Activated CD8-positive, alpha-beta T cell treated with anti-CD3 and anti-CD28 coated beads, Interleukin-2, amount 10 ng/mL, durations not matched to agents 7 days and 5 days (primary cell): ENCODE measurements at places on chromosomes 7 and 10. TPM values are rescaled to one million over a fixed set of nuclear protein-coding genes. Genes with fewer than 3 reads are reported as not detected.
A peak's percentile ranks its signal among the peaks of the same experiment; 100 is the strongest.

BMPR1A gene
- total RNA-seq, result 8.0 TPM

DNA sequence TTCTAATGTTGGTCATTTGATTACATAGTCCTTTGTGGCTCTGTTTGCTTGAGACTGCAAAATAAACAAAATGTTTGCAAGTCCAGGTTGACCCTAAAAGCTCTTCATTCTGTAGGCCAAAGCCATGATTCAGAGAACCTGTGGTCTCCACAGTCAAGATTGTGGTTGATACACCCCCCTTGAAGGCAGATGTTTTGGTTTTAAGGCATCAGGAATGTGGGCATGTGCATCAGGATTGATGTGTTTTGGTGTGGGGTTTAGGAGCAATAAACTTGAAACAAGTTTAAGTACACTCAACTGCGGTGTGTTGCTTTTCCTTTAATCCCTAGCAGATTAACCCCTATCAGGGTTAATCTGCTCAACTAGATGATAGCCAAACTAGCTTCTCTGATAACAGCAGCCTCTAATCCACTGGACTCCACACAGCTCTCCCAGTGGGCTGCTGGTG lies 379.1 kb upstream of the GALNT17 start:
- H3K4me1 ChIP-seq, result no peaks in the 10 kb centered on the region
- DNase-seq, result no peak
- no peaks in the 10 kb centered on the region for H3K27me3 ChIP-seq
- no peak overlapping the region for H3K27ac ChIP-seq
- no peak overlapping the region for H3K4me3 ChIP-seq

DNA sequence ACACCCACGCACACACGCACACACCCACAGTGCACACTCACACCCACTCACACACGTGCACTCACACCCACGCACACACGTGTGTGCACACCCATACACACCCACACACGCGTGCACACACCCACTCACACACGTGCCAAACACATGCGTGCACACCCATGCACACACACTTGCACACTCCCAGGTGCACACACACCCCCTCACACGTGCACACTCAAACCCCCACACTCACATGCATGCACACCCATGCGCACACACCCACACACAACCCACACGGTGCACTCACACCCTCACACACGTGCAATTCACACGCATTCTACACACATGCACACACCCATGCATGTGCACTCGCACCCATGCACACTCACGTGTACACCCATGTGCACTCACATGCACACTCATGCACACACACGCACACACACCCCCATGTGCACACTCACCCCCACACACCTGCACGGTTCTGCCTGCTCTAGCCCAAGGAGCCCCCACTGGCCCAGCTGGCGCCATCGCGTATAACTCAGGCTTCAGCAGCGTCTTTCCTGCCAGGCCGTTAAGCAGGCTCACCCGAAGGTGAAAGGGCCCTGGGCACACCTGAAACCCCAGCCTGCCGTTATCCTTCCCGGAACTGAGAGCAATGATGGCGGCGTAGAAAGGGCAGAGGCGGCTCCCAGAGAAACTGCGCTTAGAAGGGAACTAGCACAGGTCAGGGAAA lies 63.9 kb upstream of the PDGFA start:
- peaks cover 37% of the 10 kb centered on the region for H3K4me1 ChIP-seq
- H3K4me3 ChIP-seq, result peak overlapping the region; percentile 79
- H3K36me3 ChIP-seq, result peaks cover 64% of the 10 kb centered on the region
- no peaks in the 10 kb centered on the region for H3K27me3 ChIP-seq

GRCh38 chr7:100085515-100085914 lies 3.3 kb upstream of the COPS6 start:
- no peak overlapping the region for H3K27ac ChIP-seq
- DNase-seq, result no peak
- H3K4me3 ChIP-seq, result no peak overlapping the region
- H3K36me3 ChIP-seq, result peaks cover 3% of the 10 kb centered on the region

DNA sequence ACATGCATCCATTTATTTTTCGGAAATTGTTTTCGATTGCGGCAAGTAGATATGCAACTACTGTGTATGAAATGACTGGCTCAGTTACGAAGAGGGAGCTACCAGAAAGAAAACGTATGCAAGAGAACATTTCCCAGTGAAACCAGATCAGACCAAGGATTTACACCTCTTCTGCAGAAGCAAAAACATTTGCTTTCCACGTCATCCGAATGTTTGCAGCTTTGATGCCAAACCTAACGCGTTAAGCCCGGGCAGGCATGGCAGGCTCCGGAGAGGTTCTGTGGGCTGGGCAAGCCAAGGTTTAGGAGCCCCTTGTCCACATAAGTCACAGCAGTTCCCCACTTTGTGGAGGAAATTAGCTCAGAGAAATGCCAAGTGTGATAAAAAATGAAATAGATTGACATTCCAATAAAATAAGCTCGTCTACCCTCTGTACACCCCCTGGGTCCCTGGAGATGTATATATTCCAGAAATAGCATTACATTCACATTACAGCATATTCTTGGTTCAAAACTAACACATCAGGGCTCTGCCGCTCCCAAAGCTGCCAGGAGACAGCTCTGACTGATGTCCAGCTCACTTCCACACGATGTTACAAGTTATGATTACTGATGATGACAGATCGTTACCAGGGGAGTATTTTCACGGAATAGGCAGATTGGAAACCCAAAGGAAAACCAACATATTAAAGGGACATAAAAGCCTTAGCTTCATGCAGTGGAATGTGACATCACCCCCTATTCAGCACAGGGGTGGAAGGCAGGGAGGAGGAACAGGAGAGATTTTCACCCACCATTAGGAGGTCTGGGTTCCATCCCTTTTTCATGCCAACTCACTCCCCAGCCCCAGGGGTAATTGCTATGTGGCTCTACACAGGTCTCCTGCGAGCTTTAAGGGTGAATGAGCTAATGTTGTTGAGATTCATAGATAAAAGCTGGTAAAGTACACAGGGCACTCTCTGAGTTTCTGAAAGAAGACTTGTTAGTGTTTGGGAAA lies 81.5 kb downstream of the LYZL1 start:
- DNase-seq, result no peak
- H3K27ac ChIP-seq, result no peak overlapping the region
- no peaks in the 10 kb centered on the region for H3K36me3 ChIP-seq
- H3K4me3 ChIP-seq, result no peak overlapping the region
- H3K27me3 ChIP-seq, result peaks cover 18% of the 10 kb centered on the region
